ENCODE measurements at places on chromosomes 12 and 14.

GRCh38 chr12:75690296-75690955 lies 179.0 kb upstream of the KRR1 start:
- DNase-seq, result no peak

DNA sequence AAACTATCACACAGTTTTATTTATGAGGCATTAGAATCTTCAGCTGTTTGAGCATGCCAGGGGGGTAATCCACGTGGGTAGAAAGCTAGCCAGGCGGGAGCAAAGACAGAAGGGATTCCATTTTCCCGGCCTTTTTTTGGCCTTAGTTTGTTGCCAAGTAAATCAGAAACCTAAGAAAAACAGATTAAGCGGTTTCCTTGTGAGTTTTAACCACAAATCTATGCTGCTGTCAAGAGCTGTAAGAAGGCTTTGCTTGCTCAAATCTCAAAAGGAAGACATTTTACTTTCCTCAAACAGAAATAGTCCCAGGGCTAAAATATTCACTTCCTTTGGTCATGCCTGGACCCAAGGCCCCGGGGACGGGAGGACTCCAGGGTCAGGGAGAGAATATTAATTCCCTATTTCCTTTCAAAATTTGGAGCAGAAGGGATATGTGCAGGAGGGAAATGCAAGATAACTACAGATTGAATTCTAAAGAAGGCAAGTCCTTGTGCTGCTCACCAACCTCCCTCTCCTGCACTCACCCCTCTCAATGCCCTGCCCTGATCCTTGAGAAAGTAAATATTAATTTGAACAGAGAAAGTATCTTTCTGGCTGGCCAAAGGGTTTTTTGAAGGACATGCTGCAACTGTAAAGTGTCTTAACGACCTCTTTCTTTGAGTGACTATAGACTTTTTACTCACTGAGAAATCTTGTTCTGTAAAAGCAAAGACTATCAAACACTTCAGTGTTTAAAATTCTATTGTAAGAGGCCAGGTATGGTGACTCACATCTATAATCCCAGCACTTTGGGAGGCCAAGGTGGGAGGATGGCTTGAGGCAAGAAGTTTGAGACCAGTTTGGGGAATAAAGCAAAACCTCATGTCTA lies 75.7 kb downstream of the HSD17B6 start:
- no peak for DNase-seq

- DNase-seq, result no peak
Observed at GRCh38 chr14:56211084-56211483, 92.9 kb downstream of the PELI2 start.

DNA sequence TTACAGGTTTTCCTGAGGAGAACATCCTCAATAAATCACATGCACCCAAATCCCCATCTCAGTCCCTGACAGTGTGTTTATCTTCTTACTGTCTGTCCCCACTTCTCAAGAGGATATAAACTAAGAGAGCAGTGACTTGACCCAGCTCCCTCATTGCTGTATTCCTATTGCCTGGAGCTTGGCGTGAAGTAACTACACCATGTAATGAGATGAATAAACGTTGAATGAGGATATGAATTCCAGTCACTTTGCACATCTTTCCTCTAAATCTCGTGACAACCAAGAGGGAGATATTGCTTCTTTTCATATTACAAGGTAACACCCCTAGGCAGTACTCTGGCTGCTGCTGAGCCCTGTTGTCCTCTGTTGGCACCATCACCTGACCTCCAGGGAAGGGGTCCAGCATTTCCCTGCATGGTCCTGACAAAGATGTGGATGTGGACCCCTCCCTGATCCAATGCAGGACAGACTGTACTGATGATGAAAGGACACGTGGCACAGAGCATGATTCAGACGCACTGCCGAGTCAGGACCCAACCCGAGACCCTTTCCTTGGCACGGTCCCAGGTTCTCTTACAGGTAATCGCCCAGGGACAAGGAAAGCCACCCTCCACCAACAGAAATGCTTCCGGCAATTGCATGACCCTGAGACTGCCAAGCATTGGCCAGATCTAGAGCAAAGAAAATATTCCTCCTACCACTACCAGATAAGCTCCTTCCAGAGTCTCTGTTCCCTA lies 47.7 kb upstream of the CPM start:
- no peak for DNase-seq

GRCh38 chr14:93081876-93082570 lies 33.7 kb downstream of the ITPK1 start:
- DNase-seq, result no peak

DNA sequence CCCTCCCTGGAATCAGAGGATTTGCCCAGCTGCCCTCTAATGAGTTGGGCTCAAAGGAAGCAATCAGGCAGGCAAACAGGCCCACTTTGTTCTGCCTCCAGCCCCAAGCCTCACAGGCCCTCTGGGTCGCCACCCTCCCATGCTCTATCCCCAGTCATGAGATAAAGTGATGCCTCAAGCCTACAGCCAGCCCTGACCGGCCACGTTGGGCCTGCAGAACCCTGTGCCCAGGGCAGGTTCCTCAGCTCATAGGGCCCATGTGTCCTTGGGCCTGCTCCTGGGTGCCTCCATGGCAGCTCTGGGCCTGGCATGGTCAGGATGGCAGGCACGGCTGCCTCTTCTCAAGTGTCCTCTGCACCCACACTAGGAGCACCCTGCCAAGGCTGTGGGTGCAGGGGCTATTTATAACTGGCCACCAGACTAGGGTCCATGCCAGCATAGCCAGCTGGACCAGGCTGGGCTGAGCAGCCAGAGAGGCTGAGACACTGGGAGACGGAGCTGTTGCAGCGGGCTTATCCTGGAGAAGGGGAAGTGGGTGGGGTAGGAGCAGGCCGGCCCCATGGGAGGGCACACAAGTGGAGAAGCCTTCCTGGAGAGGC lies 20.2 kb downstream of the HDAC7 start:
- DNase-seq, result no peak

DNA sequence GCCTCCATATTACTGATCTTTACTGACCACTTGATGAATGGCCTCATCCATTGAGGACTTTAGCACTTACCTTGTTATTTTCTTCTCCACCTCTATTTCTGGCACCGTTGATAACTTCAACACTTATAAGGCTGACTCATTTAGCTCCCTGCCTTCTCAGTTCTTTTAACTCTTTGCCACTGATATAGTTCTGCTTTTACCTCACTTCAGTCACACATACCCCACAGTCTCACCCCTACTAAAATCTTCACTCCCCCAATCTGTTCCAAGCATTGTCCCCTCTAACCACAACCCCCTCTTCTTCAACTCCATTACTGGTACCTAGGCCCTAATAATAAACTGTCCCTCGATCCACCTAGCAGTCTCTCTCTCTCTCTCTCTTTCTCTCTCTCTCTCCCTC lies 141.0 kb downstream of the PAH start:
- no peak for DNase-seq

Measured in NCI-H1930 (cell line).